ENCODE measurements at places on chromosomes 6 and 20. TPM values are rescaled to one million over a fixed set of nuclear protein-coding genes. Genes with fewer than 3 reads are reported as not detected.

- H3K4me3 ChIP-seq: peak overlapping the region; percentile 63
- DNase-seq: no peak
- peak overlapping the region; percentile 92 for H3K27ac ChIP-seq
- H3K4me1 ChIP-seq: peaks cover 34% of the 10 kb centered on the region
- H3K27me3 ChIP-seq: peaks cover 3% of the 10 kb centered on the region
These were observed 1.2 kb upstream of the SYNJ2 start for GRCh38 chr6:157980288-157981131.

Gene ELOVL2
- total RNA-seq: 1.6 TPM

Gene STX11
- total RNA-seq: 4.9 TPM

Gene WFDC12
- total RNA-seq: not detected
